Aortic smooth muscle cell (primary cell): ENCODE measurements at places on chromosomes 2 and 18. TPM values are rescaled to one million over a fixed set of nuclear protein-coding genes. Genes with fewer than 3 reads are reported as not detected.

Gene CDKL4
- 1.2 and 1.7 TPM in 2 replicates for total RNA-seq

Gene GPR45
- not detected in 2 replicates for total RNA-seq

Gene EML6
- 0.87 and 2.9 TPM in 2 replicates for total RNA-seq

Gene PTPN18
- total RNA-seq, result 14.7 and 14.9 TPM in 2 replicates

Gene MTIF2
- total RNA-seq, result 42.7 and 43.0 TPM in 2 replicates

Gene ANKRD30BL
- not detected in 2 replicates for total RNA-seq

Gene NR4A2
- total RNA-seq, result 1.1 and 9.4 TPM in 2 replicates

Gene TUBB8B
- not detected in 2 replicates for total RNA-seq

Gene SCYGR7
- not detected in 2 replicates for total RNA-seq

Gene KLHL29
- total RNA-seq, result 4.0 and 4.4 TPM in 2 replicates

Gene EGR4
- not detected in 2 replicates for total RNA-seq

Gene POTEJ
- not detected in 2 replicates for total RNA-seq

Gene CCDC85A
- total RNA-seq, result 0.13 and 0.19 TPM in 2 replicates

Gene KANSL1L
- 18.0 and 21.4 TPM in 2 replicates for total RNA-seq

Gene SERPINB3
- total RNA-seq, result not detected in 2 replicates

Gene CGREF1
- 7.0 and 12.2 TPM in 2 replicates for total RNA-seq

Gene GALR1
- not detected in 2 replicates for total RNA-seq

Gene DLX2
- total RNA-seq, result 0.12 and 0.13 TPM in 2 replicates

Gene APCDD1
- total RNA-seq, result 0.79 and 4.4 TPM in 2 replicates

Gene OTOS
- not detected in 2 replicates for total RNA-seq

Gene AFF3
- under 0.01 TPM in 1 of 2 replicates, not detected in the other for total RNA-seq

Gene HOXD10
- not detected in 2 replicates for total RNA-seq

Gene PAX8
- total RNA-seq, result 0.13 and 0.19 TPM in 2 replicates
